ENCODE measurements at places on chromosomes 7 and 10.

GRCh38 chr10:88854684-88855083 is 3.0 kb upstream of the ANKRD22 start:
- no peak for DNase-seq

- no peak for DNase-seq
Measured at GRCh38 chr10:49616421-49617101, 2.7 kb downstream of the CHAT start.

GRCh38 chr10:22253580-22253882 is 35.7 kb upstream of the EBLN1 start:
- no peak for DNase-seq

DNA sequence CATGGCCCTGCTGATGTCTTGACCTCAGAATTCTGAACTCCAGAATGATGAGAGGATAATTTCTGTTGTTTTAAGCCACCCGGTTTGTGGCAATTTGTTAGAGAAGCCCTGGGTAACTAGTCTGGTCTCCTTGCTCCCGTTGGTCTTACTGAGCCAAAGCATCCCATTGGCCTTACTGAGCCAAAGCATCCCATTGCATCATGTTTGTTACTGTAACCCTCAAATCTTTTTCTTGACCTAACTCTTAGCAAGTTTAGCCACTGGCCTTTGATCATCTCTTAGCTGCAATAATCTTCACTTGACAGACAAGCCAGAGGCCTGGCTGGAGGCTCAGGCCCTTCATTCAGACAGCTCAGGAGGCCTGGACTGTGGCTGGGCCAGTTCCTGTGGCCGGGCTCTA is 21.8 kb downstream of the TBXAS1 start:
- no peak for DNase-seq

DNA sequence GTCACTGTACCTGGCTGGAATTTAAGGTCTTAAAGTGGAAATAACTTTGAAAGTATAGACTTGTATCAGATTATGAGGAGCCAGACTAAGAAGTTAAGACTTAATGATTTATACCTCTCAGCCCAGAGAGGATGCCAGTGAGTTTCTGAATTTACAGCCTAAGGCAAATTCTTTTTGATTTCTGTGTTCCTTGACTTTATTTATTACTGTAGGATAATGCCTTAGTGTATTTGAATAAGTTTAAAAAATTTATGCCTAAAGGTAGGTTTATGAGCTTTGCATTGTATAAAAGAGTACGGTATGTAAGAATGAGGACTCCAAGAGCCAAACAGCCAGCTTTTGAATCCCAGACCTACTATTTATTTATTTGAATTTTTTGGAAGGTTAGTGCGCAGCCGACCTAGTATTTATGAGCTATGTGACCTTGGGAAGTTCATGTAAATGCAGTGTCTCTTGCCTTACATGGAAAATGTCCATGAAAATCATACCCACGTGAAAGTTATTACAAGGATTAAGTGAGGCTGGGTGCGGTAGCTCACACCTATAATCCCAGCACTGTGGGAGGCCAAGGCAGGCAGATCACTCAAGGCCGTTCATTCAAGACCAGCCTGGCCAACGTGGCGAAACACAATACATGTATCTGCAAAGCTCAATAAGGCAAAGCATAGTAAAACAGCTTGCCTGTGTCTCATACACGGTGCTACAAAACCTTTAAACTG is 174.6 kb downstream of the AUTS2 start:
- no peak for DNase-seq

- DNase-seq, result no peak
Measured at GRCh38 chr7:120925392-120925791, 25.2 kb upstream of the ING3 start.

- no peak for DNase-seq
Measured at GRCh38 chr10:94133239-94133638, 139.5 kb downstream of the PLCE1 start.

DNA sequence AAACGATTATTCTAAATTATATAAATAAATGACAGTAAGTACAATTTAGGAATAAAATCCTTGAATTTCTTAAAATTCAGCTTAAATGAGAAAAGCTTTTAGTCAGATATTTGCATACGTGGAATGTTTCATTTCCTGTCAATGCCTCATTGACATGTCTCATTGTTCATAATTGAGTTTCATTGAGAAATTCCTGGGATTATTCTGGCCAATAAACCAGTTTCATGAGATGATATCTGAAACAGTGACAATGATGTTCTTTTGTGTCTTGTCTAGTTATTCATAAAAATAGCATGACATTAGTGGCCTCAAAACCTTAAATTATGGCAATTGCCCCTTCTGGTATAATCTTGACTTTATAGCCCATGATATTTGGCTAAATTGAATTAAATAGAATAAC is 95.8 kb downstream of the DKK1 start:
- DNase-seq, result no peak

DNA sequence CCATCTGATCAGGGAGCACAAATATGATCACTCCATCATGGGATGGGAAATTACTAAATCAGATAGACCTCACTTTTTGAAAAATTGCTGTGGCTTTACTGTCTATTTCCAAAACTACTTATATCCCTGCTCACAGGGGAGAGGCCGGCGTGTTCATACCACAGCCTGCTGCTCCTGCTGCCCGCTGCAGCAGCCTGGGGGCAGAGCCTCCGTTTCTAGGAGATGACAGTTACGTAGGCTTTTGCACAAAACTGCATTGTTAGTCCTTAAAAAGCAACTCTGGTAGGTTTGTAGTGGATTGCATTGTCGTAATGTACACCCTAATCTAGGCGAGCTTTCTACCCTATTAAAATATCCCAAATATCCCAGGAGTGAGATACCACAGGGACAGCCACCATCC is 203.7 kb downstream of the EBF3 start:
- DNase-seq, result no peak
